ENCODE measurements at places on chromosomes 13 and 19.

- DNase-seq, result no peak
Measured at GRCh38 chr13:111448504-111448903, 128.1 kb downstream of the TEX29 start.

DNA sequence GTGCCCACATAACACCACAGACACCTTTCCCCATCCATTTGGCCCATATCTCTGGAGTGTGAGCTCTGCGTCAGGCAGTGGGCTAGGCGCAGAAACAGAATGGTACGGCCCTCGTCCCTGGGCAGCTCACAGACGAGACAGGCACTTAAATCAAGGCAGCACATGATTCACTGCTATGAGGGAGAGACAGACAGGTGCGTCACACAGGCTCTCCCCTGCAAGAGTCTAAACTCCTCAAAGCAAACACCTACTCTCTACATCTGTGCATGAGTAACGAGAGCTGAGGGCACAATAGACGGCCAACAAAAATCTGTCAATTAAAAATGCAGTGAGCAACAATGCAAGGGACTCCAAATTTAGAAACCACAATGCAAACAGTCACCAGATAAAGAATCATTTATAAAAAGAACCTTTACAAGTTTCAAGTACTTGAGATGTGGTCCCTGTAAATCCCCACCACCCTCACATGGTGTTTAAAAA is 348.9 kb downstream of the UQCRFS1 start:
- no peak for DNase-seq

- no peak for DNase-seq
Measured at GRCh38 chr19:1718420-1719291, 34.6 kb upstream of the ONECUT3 start.

- DNase-seq, result no peak
Measured at GRCh38 chr13:87925006-87925405, 253.8 kb downstream of the SLITRK5 start.

DNA sequence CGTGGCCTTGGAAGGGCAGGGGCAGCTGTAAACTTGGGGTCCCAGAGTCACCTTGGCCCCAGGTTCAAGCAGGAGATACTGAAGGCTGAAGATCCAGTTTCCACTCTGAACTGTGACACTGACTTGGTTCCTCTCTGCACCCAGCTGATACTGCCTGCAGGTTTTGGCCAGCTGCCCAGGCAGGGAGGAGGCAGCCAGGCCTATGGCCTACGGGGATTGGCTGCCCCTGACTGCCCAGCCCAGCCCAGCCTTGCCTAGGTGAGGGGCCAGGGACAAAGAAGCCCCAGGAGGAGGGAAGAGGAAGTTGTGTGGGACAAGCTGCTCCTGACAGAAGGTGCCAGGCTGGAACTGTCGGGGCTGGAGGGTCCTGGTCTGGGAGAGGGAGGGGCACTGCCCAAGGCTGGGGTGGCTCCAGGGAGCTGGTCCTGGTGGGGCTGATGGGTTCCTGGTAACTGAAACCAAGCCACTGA is 51.7 kb upstream of the CYP4F8 start:
- DNase-seq, result no peak

GRCh38 chr19:2561895-2562294 is 86.0 kb downstream of the GADD45B start:
- no peak for DNase-seq

- no peak for DNase-seq
Measured at GRCh38 chr13:98549728-98550317, 27.1 kb downstream of the STK24 start.

GRCh38 chr19:17560205-17560595 is 4.8 kb downstream of the COLGALT1 start:
- DNase-seq, result no peak

- DNase-seq, result peak; percentile 8
Measured at GRCh38 chr13:101757446-101758039, 305.1 kb downstream of the ITGBL1 start.

GRCh38 chr13:73938372-73939070 is 195.7 kb downstream of the KLF12 start:
- no peak for DNase-seq

GRCh38 chr19:15923702-15924101 is 10.6 kb downstream of the CYP4F11 start:
- no peak for DNase-seq

DNA sequence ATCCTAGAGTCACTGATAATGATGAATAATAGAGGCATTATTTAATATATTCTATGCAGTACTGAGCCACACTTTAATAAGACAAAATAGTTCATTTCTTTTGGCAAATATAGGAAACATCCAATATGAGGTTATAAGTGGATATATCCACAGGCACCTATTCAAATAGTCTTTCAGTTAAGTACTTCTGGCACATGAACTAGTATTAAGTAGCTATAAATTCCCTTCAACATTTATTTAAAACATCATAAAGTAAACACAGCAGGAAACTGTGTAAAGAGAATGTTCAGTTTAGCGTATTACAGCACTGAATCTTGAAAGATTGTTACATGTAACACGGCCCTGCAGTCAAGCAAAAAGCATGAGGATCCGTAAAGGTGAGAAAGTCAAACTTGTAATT is 463.3 kb upstream of the KLF12 start:
- DNase-seq, result no peak

GRCh38 chr19:56116606-56117005 is 4.5 kb downstream of the ZNF787 start:
- peak; percentile 76 for DNase-seq

- DNase-seq, result no peak
Measured at GRCh38 chr13:48318821-48319511, 15.4 kb downstream of the RB1 start.

DNA sequence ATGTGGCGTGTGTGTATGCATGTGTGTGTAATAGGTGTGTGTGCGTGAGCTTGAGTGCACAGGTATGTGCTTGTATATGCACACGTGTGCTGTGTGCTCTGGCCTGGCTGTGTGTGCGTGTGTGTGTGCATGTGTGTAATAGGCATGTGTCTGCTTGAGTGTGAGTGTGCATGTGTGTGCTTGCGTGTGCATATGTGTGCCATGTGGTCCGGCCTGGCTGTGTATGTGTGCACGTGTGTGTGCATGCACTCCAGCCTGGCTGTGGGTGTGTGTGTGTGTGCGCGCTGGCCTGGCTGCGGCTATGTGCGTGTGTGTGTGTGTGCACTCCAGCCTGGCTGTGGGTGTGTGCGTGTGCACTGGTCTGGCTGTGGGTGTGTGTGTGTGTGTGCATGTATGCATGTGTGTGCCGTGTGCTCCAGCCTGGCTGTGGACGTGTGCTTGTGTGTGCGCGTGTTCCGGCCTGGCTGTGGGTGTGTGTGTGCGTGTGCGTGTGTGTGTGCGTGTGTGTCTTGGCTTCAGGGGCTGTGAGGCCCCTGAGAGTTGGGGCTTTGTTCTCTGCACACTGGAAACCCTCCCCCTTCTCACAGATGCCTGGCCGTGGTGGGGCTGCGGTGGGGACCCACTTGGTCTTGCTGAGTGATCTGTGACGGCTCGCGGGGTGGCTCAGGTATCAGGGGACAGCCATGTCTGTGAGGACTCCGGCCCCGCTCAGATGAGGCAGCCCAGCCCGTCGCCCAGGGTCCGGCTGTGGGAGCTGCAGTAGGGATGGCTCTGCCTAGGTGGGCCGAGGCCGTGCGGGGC is 8.2 kb downstream of the SPPL2B start:
- DNase-seq, result no peak

GRCh38 chr19:50798659-50799546 is 8.7 kb downstream of the ACP4 start:
- no peak for DNase-seq

- no peak for DNase-seq
Measured at GRCh38 chr19:14906711-14907110, 20.8 kb upstream of the OR7A17 start.

DNA sequence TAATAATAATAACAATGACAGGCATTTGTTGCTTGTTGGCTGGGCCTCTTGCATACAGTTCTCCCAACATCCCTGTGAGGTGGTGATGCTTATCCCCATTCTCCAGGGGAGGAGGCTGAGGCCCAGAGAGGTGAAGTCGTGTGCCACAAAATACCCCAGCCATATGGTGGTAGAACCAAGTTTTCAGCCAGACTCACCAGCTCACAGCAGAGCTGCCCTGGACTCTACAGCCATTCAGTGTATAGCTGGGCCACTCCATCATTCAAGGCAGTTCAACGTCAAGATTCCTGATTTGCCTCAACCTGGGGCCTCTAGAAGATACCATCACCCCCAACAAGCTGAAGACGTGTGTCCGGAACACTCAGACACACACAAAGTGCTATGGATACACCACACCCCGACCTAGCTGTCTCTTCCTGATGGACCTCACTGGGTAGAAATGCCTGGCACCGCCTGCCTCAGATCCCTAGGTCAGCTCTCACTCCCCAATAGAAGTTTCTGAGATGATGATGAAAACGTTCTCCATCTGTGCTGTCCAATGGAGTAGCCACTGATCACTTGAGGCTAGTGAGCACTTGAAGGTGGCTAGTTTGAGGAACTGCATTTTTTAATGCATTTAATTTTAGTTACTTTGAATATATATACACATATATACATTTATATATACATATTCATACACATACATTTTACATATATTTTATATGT is 4.3 kb upstream of the CEACAM19 start:
- no peak for DNase-seq

DNA sequence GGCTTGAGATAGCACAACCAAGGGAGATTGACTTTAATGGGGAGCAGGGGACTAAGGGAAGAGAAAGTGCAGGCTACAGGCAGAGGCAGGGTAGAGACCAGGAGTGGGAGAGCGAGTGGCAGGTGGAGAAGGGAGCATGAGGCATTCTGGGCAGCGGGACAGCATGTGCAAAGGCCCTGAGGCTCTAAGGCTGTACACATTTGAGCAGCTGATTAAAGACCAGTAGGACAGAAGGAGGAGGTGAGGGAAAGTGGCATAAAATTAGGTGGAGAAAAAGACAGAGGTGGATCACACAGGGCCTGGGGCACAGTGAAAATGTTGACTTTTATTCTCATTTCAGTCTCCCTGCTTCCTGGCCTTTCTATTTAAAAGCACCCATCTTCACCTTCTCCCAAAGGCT is 74.4 kb downstream of the ALOX5AP start:
- DNase-seq, result no peak

GRCh38 chr13:38566519-38566918 is 120.4 kb upstream of the FREM2 start:
- no peak for DNase-seq

DNA sequence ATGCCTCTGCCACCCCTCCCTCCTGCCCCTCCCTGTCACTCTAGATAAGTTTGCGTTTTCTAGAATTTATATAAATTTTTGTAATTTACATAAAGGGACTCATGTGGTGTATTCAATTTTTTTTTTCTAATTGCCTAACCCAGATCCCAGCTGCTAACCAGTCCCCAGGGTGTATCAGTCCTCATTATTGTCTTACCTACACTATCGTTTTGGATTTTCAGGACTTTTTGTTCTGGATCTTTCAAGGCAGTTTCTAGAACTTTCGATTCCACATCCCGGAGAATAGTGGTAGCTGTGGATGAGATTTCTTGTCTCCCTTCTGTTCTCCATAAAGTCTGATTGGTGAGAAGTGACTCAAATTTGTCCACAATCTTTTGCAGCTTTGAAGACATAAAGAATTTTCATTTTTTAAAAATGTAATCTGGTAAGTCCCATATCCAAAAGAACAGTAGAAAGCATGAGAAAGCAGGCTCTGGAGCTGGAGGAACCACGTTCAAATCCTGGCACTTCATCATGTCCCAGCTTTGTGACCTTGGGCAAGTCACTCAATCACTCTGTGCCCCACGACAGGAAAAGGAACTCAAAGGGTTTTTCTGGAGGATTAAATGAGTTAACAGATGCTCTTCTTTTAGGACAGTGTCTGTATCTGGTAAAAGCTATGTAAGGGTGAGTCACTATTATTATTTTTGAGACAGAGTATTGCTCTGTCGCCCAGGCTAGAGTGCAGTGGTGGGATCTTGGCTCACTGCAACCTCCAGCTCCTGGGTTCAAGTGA is 19.7 kb downstream of the ADGRE3 start:
- no peak for DNase-seq

DNA sequence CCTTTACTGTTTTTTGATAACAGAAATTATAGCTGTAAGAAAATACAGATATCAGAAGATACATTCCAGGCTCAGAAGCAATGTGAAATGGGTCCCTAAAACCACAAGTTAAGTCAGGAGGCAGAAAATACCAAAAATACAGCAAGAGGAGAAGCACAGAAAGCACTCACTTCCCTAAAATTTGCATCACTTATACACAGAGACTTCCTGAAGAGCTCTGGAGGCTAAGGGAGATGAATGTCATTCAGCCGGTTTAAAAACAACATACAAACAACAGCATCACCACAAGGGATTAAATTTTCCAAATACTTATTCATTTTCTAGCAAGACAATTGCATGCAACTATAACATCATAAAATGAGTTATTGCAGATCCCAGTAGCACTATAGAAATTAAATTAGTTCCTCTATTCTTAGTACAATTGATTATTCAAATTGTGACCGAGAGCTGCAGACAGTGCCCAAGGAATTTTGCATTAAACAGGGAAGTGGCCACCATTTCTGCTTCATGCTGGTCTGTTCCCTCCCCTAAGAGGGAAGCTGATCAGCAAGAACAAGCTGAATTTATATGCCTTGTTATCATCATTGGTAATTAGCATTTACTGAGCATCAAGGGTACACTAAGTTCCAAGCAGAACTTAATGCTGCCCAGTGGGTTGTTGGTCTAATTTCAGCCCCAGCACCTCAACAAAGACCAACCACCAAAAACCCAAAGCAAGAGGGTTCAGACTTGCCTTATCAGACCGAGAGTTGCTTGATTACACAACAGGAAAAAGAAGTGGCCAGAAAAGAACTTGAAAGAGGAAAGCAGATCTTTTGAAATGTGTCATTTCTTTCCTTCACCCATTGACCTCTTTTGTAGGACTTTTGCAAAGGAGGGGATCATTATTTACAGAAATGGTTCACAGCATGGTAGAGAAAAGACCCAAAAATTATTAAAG is 140.7 kb downstream of the KCTD12 start:
- DNase-seq, result no peak

DNA sequence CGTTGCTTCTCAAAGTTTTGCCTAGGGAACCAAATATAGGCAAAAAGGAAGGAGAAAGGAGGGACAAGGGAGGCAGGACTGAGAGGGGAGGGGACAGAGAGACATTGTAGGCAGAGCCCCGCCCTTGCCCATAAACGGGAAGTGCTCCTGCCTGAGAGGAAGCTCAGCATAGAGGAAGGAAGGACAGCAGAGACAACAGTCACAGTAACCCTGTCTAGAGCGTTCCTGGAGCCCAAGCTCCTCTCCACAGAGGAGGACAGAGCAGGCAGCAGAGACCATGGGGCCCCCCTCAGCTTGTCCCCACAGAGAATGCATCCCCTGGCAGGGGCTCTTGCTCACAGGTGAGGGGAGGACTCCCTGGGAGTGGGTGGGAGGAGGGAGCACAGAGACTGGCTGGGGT is at the start of gene CEACAM21:
Gene CEACAM21 (plus strand): TSS at position 169 of the 400 bp plus-strand sequence. CDS start 109 bp downstream, at position 278.
- DNase-seq, result no peak

DNA sequence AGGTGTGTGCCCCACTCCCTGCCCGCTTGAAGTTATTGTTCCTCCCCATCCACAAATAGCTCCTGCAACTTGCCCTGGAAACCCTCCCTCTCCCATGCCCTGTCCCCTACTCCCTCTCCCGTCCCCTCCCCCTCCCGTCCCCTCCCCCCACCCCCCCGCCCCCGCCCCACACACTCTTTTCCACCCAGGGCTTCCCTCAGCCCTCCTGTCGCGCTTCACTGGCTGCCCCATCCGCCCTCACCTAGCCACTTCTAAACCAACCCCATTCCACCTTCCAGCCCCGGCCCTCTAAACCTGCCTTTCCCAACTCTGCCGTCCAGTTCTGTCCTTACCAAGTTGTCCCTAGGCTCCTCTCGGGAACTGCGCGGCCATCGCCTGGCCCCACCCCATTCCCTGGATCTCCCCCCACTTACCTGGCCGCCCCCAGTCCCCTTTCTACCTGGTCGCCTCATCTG is 993 bp downstream of the RGL3 start:
- DNase-seq, result no peak

- no peak for DNase-seq
Measured at GRCh38 chr13:111625526-111626315, 305.3 kb downstream of the TEX29 start.
